ENCODE measurements at places on chromosomes 6 and 20.

GRCh38 chr6:124536842-124537191, 425.4 kb upstream of the RNF217 start:
- peak; percentile 80 for DNase-seq

- no peak for DNase-seq
Observed at GRCh38 chr6:26577720-26578072, 19.1 kb upstream of the ABT1 start.

- DNase-seq, result no peak
Observed at GRCh38 chr6:130189531-130190397, 33.0 kb downstream of the SAMD3 start.

DNA sequence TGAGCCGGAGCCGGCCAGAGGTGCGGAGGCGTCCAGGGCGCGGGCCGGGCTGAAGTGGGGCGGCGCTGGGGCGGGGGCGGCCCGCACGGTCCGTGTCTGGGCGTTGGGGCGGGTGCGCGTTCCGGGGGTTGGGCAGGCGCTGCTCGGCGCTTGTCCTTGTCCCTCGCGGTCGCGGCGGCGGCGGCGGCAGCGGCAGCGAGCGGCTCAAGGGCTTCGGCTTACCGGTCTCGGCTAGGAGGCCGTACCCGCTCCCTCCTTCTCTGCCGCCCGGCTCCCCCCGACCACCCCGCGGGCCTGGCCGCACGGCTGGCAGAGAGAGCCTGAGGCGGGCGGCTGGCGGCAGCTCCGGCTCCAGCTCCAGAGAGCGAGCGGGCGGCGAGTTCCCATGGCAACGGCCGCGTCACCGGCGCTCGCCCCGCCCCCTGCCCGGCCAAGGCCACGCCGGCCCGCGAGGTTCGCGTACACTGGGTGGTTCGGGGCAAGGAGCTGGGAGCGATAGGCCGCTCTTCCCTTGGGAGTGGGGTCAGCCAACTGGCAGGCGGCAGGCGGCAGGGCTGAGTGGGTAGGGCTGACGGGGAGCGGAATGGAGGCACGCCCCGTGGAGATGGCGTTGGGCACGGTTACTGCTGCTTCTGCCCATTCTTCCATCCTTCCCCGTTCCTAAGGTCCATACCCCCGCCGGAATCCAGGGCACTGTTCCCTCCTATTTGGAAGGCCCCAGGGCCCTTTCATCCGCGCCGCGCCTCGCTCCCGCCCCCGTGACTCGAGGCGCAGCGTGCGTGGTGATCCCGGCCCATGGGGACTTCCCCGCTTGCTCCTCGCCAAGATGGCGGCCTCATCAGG, at the start of gene LRRC73:
Gene LRRC73 (minus strand): TSS at position 363 of the 843 bp plus-strand sequence. CDS start 561 bp downstream, outside the sequence.
- DNase-seq, result peak; percentile 33

DNA sequence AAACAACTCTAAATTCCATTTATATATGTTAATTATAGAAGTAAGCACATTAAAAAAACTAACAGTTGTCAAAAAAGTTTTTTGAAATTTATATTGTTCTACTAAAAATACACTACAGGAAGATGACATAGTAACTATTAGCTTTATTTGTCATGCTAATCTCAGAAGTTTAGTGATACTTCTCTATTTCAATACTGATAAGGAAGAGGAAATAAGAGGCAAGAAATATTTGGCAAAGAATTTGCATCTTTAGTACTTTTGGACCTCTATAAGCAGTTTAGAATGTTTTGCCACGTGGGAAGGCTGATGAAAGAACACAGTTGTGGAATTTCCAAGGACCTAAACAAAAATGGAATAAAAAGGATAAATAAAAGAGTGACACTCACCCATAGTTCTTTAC, 12.6 kb downstream of the IFNGR1 start:
- no peak for DNase-seq

DNA sequence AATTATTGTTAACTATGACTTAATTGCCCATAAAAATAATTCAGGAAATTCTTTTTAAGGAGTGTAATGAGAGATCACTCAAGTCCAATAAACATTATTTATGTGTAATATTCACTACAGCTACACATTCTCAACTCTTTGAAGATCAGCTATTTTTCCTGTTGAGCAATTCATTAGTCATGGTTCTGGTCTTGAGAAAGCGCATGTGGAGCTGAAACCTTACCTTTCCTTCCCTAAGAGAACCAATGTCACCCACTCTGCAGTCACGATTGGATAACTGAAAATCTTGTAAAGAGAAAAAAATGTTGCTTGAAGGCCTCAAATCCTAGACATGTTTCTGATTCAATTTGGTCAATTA, 736.9 kb upstream of the MARCKS start:
- DNase-seq, result no peak

DNA sequence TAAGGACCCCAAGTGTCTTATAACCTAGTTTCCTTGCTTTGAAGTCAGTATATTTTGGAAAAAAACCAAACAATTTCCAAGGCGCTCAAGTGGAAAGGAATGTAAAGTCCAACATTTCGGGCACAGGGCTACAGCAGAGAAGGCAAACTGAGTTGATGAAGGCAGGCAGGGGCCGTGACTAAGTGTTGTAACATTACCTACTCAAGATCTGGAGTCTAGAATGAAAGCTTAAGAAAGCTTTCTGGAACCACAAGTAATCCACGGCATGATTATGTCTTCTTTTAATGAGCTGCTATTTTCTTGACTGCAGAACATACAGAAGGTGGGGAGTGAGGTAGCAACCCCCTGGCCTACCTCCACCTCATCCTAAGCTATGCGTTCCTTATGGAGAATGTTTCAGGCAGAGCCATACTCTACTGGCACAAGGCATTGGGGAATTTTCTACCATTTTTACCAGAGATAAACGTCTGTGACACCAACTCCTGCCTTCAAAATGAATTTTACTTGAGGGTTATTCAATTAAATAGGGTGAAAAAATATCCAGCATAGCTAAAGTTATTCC, 4.3 kb downstream of the PPP1R10 start:
- DNase-seq, result no peak

- no peak for DNase-seq
Observed at GRCh38 chr6:40916845-40917244, 122.2 kb downstream of the UNC5CL start.

DNA sequence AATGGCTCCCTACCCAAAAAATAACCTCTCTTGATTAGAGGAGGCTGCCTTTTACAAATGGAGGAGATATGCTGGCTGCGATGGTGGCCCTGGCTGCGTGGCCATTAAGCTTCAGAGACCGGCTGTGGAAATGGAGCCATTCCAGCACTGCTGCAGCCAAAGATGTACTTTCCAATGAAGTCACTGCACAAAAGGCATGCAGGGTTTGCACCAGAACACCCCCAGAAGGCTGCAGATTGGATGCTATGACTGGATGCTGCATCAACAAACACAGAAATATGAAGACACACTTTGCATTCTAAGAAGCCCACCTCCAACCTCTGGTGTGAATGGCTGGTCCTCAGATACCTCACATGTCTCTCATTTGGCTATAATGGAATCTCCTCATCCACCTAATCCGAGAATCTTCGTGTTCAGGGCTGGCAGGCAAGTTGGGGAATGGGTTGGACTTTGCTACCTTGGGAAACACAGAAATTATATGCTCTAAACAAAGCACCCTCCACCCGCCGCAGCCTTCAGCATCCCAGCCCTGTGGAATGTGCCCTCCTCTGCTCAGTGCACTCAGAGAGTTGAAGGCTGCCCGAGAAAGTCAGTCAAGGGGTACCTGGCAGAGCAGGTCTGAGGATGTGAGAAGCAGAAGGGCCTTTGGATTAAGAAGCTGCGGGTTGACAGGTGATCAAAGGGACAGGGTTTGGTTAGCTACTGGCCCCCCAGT, 35.3 kb downstream of the APCDD1L start:
- no peak for DNase-seq

- no peak for DNase-seq
Observed at GRCh38 chr6:125957845-125958244, 1.3 kb downstream of the HINT3 start.

GRCh38 chr20:58807801-58808200, 42.9 kb downstream of the GNAS-AS1 start:
- no peak for DNase-seq

- no peak for DNase-seq
Observed at GRCh38 chr6:51411496-51412125, 592.9 kb downstream of the TFAP2B start.

DNA sequence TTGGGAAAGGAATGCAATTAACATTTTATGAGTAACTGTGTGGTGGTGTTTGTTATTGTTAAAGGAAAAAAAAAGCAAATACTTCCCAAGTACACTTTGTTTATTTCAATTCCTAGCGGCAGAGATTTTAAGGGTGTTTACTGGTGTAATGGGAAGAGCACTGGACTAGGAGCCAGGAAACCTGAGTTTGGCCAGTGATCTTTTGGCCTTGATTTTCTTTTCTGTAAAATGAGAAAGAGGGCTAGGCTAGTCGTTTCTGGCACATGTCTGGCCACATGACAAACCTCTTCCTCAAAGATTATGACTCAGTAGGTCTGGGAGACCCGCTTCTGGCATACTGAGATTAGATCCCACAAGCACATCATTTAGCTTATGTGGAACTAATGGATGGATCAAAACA, 428.1 kb upstream of the NOX3 start:
- DNase-seq, result no peak

DNA sequence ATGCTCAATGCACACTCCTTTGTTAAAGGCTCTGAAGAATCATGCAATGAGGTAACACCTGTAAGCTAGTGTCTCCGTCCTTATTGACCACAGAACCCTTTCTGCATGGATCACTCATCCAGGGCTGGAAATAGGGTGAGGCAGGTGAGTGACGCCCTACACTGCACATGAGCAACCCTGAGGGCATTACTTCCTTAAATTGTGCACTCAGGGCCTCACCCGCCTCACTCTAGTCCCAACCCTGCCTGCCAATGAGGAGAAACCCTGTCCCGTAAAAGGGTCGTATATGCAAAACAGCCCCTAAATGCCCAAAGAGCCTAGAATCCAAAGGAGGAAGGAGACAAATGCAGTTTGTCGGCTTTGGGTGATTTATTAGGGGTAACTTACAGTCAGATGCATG, 33.6 kb upstream of the NOP56 start:
- no peak for DNase-seq

GRCh38 chr6:37175332-37176267, 5.6 kb downstream of the PIM1 start:
- DNase-seq, result no peak

DNA sequence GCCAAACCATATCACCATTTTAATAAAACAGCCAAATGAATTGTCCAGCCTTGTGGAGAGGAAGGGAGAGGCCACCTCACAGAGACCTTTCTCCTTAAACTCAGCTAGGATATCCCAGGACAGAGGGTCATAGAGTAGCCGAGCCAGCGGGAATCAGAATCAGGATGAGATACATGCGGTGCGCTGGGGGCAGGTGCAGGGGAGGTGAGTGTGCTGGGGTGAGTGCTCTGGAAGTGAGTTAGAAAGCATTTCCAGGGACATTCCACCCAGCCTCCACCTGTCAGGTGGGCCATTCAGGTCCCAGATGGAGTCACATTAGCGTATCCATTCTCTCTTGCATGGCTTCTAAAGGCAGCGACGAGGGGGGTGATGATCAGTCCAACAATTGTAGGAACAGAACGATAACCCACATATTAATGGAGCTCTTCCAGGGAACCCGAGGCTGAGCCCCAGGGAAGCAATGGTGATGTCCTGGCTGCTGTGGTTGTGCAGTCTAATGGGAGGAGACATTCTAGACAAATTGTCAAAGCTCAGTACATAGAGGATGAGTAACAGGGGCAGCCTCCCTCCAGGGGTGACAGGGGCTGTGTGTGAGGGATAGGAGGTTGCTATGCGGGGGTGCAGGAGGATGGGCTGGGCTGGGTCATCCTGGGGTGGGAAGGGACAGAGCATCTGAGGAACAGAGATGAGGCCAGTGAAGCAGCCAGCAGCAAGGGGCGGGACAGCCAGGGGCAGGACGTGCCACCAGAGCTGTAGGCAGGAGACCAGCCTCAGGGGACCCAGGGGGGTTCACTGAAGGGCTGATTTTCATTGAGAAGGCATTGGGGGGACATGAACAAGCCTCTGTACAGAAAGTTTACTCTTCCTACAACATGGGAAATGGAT, 88.7 kb upstream of the FRMD1 start:
- DNase-seq, result no peak

GRCh38 chr6:80357674-80358073, 251.2 kb downstream of the BCKDHB start:
- no peak for DNase-seq

DNA sequence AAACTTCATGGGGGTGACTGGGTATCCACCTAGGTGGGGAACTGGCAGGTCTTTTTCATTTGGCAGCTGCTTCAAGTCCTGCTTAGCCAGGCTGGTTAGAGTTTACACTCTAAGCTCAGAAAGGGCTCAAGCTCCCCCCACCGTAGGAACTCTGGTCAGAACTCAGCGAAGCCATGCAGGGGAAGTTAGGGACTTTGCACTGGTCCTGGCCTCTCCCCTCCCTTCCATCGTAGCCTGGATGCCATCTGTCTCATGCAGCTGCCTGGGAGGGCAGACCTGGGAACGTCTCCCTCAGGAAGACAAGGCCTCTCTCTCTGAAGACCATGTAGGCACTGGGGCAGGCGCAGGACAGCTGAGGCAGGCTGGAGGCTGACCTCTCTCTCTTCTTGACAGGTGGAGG, 183.8 kb upstream of the UST start:
- DNase-seq, result no peak

GRCh38 chr6:103874575-103874974, 985.1 kb downstream of the HACE1 start:
- DNase-seq, result no peak

DNA sequence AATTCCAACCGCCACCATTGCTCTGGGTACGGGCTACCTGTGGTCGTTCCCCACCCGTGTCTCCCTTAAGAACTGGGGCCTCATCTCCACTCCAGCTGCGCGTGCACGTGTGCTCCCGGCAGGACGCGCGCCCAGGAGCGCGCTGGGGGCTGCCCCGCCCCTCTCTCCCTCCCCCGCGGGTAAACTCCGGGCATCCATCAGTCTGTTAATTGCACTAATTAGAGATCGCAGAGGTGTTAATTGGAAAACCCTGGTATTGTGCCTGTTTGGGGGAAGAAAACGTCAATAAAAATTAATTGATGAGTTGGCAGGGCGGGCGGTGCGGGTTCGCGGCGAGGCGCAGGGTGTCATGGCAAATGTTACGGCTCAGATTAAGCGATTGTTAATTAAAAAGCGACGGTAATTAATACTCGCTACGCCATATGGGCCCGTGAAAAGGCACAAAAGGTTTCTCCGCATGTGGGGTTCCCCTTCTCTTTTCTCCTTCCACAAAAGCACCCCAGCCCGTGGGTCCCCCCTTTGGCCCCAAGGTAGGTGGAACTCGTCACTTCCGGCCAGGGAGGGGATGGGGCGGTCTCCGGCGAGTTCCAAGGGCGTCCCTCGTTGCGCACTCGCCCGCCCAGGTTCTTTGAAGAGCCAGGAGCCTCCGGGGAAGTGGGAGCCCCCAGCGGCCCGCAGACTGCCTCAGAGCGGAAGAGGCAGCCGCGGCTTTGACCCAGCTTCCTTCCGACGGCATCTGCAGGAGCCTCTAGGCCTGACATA, 14.4 kb downstream of the FOXP4 start:
- no peak for DNase-seq

DNA sequence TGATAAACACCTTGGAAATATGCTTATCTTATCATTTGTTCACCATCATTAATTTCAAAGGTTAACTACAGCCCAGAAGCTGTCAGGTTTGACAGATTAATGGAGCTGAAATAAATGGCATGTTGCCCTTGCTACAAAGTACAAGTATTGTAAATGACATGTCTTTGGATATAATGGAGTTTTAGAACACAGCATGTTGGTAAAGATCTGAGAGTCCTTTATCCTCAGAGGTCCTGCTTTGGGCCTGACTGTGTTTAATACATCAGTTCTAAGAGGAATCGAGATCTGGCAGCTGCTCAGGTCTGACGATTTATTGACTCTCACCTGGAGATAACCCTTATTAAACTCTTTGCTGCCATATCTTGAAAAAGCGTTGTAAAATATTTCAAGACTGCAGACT, 222.7 kb upstream of the OPRM1 start:
- no peak for DNase-seq

- DNase-seq, result no peak
Observed at GRCh38 chr20:51022803-51023616, at the start of gene KCNG1. Gene KCNG1, minus strand, starts transcription at chr20:51023107. Its CDS starts 12,769 bp downstream, at chr20:51010338.

Measured in smooth muscle cell of the brain vasculature (primary cell).